T-helper 9 cell (primary cell): ENCODE measurements at places on chromosomes 2 and 18.

- DNase-seq, result no peak
These were observed 40.5 kb downstream of the HPCAL1 start for GRCh38 chr2:10343191-10343590.

DNA sequence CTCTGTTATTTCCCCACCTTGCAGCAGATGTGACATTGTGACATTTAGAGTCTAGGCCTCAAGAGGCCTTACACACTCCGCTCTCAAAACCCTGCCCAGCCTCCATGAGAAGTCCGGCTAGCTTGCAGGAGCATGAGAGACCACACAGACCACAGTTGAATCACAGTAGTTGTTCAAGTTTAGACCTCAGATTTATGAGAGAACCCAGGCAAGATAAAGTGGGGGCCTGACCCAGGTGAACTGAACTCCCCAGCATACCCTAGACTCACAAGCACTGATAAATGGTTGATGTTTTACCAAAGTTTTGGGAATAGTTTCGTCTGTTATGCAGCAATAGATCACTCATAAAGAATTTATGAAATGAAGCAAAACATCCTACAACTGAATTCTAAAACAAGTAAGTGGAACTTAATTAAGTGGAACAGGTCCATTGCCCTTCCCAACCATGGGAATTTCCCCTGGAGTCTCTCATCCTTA is 4.7 kb upstream of the STAT1 start:
- DNase-seq, result no peak

- no peak for DNase-seq
These were observed 355.5 kb downstream of the RAD51AP2 start for GRCh38 chr2:17162713-17163112.

- DNase-seq, result no peak
These were observed 130.1 kb downstream of the NFATC1 start for GRCh38 chr18:79525556-79526467.

- DNase-seq, result no peak
These were observed 27.9 kb downstream of the G6PC2 start for GRCh38 chr2:168929031-168929430.

DNA sequence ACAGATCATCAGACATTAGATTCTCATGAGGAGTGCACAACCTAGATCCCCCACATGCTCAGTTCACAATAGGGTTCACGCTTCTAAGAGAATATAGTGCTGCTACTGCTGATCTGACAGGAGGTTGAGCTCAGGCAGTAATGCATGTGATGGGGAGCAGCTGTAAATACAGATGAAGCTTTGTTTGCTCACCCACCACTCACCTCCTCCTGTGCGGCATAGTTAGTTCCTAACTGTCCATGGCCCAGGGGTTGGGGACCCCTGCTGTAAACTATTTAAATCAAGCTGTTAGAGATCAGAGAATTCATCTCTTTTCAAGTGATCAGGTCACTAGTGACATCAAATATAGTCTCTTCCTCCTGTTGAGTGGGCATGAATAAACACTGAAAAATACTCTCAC is 88.8 kb upstream of the ACVR2A start:
- no peak for DNase-seq

- DNase-seq, result no peak
These were observed 76.8 kb downstream of the LYPD1 start for GRCh38 chr2:132593171-132593570.

DNA sequence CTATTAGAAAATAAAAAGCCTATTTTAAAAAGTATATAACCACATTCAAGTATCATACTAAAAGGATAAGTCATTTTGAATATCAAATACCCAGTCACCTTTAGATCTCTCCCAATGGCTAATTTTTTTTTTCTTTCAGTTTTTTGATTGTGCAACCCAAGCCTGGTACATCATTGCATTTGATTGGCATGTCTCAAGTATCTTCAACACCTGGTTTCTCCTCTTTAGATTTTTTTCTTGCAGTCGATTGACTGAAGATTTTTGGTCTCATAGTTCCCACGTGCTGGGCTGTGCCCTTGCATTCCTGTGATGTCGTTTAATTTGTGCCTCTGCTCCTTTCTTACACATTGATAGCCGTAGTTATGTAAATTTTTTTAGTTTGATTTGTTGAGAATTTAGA is 40.7 kb downstream of the ATIC start:
- no peak for DNase-seq

GRCh38 chr18:48815581-48816324 is 135.0 kb downstream of the SMAD7 start:
- DNase-seq, result no peak

- no peak for DNase-seq
These were observed 1.6 kb upstream of the IGFBP5 start for GRCh38 chr2:216696751-216697560.

- no peak for DNase-seq
These were observed 5.6 kb downstream of the TXNL4A start for GRCh38 chr18:79982736-79983135.

DNA sequence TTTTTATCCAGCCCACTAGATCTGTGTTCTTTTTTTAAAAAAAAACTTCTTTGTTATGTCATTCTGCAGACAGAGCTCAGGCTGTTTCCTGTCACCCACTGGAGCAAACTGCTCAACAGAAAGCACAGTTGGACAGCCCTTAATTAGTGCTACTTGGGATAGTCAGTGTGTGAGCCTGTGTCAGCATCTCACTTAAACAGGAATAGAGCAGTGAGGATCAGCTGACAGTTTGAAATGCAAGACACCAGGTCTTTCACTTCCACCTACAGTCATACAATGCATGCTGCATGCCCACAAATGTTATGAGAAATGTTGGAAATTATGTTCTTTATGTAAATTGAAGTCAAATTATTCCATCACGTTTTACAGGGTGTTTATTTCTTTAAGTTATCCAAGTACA is 174.9 kb downstream of the NR4A2 start:
- DNase-seq, result no peak

DNA sequence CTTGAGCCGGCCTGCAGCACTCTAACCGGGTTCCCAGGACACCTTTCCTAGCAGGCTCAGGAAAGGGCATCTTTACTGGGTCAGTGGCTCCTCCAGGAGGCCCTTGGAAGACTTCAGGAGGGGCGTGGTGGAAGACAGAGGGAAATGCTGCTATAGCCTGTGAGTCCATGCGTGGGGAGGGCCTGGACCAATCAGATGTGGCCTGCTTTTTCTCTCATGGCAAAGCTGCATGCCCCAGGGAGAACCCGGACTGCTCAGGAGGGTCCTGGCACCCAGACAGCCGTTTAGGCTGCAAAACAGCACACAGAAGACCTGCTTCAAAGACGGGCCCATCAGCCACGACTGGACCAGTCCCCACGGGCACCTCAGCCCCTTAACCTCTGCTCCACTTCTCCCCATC is 84.4 kb downstream of the EIPR1 start:
- no peak for DNase-seq

DNA sequence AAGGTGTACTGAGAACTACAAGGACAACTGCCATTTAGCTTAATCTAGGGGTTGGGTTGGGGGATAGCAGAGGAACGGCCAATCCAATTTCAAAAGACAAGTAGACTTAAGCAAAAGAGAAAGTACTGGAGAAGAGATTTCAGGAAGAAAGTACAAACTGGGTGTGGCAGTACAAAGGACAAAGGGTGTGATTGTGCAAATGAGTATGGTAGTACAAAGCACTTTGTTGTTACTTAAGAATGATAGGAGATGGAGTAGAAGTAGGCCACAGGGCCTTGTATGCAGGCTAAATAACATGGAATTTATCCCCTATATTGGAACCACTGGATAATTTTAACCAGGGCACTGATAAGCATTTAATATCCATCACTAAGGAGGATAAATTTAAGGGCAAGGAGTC is 4.7 kb upstream of the ORC2 start:
- DNase-seq, result no peak

DNA sequence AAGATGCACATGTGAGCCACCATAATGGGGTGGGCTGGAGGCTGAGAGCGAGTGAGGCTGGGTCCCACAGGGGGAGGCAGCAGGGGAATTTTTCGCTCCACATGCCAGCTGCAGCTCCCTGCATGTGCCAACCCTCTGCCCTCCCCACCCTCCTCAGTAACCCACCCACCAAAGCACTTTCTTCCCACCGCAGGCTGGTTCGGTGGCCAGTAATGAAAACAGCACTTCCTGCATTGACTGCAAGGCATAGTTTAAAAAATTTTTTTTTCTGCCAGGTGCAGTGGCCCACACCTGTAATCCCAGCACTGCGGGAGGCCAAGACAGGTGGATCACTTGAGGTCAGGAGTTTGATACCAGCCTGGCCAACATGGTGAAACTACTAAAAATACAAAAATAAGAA is 147.5 kb upstream of the TTC39C start:
- no peak for DNase-seq

DNA sequence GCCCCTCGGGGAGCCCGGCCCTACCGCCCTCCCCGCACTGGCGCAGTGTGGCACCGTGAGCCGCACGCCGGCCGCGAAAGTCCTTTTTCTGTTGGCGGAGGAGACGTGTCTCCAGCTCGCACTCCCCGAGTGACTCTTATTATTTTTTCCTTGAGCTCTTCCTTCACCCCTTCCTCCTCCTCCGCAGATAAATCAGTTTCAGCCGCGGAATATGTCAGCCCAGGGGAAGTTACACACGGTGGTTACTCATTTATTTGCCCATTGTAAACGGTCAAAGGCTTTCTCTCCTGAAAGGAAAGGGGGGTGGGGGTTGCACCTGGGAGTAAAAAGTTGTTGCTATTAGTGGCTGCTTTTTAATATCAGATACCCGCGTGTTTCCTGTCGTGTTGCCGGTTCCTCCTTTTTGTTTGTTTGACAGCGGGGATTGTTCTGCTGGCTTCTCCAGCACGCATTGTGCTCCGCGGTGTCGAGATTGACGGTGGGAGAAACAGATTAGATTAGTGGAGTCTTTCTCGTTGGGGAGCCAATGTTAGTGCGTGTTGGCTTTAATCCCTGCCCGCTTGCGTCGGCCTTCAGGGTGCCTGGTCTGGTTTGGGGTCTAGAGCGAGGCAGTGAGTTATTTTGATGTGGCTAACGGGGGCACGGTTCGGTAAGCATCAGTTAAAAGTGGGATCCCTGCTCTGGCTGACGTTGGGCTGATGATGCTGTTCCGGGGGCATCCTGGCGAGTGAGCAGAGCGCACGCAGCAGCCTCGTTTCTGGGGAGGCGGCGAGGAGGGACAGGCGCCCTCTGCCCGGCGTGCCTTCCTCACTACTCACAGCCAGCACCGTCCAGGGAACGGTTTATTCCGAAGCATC is 1.6 kb downstream of the CRIM1 start:
- DNase-seq, result no peak

DNA sequence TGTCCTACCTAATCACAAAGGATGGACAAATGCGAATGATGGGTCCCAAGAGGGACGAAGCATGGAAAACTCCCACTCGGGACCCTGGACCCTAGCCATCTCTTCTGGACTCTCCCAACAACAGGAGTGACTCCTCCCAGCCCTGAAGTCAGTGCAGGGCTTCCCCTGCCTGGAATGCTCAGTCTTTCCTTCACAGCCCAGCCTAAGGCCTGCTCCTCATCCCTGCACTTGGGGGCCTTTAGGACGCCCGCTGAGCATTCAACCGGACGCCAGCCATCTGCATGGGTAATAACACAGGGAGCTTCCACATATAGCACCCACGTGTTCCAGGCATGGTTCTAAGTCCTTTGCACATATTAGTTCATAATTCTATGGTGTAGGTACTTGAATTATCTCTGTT is 237.5 kb downstream of the KLHL29 start:
- no peak for DNase-seq

DNA sequence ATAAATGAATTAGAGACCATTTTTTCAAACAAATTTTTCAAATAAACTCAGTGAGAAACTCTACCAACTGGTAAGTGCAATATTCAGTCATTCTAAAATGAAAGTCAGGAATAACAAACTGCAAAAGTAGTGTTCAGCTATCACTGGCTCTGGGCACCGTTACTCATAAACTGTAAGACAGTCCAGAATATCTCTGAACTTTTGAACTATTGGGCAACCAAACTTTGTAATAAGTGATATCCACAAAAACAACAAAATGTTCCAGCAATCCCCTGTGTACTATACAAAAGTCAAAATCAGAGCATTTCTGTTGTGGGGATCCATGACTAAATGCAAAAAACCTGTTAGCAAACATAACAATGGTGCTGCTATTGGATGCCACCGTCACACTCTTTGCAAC is 56.3 kb downstream of the SLC25A12 start:
- no peak for DNase-seq

DNA sequence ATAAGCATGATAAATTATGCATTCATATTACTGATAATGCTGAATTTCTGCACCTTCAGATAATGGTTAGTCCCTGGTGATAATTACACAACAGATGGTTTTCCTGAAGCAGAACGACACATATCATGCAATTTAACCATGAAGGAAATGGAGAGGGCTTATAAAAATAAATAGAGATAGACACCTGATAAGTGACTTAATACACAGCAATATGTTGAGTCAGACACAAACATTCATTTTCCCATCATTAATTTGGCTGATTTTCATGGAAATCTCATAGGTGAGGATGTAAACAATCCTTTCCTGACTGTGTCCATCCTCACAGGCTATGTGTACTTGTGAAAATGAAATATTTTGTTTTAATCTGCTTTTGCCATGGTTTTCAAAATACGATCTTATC is 36.9 kb upstream of the DSEL start:
- DNase-seq, result no peak

GRCh38 chr18:27185025-27185763 is at the start of gene CHST9:
TSS of gene CHST9 (minus strand) at chr18:27185308. CDS start at chr18:27142809, 42,499 bp downstream.
- DNase-seq, result no peak

DNA sequence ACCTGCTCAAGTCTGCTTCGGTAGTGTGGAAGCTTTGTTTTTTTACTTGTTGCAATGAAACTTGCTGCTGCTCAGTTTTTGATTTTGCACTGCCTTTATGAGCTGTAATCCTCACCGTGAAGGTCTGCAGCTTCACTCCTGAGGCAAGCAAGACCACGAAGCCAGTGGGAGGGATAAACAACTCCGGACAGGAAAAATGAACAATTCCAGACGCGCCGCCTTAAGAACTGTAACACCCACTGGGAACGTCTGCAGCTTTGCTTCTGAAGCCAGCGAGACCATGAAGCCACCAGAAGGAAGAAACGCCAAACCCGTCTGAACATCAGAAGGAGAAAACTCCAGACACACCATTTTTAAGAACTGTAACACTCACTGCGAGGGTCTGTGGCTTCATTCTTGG is 245.7 kb upstream of the REG3G start:
- no peak for DNase-seq

- DNase-seq, result no peak
These were observed 326.7 kb upstream of the MAP2 start for GRCh38 chr2:209097168-209097567.
